ENCODE measurements at places on chromosomes 13 and 19.

- DNase-seq = no peak
These were observed 82.9 kb downstream of the ZNF737 start for GRCh38 chr19:20482721-20483120.

DNA sequence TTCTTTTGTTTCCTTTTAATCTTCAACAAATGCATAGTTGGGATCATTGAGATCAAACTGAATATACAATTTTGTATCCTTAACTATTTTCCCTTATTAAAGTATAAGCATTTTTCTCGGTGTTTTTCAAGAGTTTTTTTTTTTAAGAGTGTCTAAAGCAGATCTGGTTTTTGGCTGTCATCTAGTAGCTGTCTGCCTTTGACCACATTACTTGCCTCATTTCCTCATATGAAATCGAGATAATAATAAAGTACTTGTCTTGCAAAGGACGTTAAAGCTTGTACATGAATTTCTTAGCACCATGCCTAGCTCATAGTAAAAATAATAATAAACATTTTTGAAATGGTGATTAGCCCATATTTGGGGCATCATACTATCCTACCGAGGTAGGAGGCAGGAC is 121.2 kb downstream of the PDS5B start:
- no peak for DNase-seq

- no peak for DNase-seq
These were observed 32.5 kb downstream of the ZNF567 start for GRCh38 chr19:36719687-36720556.

DNA sequence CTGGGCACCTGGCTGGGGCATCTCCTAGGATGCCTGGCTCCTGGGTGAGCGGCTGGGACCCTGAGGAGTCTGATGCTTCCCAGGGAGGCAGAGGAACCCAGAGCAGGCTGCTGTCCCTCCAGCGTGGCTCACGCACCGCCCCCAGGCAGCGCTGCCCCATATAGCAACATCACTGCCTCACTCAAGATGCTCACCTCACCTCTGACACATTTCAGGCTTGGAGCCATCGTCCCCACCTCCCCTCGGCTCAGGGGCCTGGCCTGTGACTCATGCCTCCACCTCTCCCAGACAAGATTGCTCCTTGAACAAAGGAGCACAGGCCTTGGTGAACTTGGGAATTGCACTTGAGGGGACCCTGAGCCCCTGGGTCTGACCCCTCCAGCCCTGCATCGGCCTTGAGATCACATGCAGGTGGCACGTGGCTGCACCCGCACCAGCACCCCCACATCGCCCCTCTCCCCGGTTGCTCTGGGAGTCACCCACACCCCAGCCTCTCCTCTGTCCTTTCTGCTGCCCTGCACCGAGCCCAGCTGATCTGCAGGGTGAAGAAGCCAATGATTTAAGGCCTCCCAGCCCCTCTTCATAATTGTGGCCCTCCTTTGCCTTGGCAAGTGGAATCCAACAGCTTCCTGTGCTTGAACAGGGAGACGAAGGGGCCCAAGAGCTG is 11.2 kb downstream of the CEBPA start:
- no peak for DNase-seq

GRCh38 chr19:41796362-41796761 is at the start of gene CEACAM3:
CEACAM3 (plus strand) TSS chr19:41796587; CDS start chr19:41796678, 91 bp downstream.
- DNase-seq = no peak

GRCh38 chr13:84418041-84418440 is 535.8 kb upstream of the SLITRK1 start:
- no peak for DNase-seq

GRCh38 chr19:4313847-4314490 is 9.6 kb downstream of the FSD1 start:
- DNase-seq = no peak

GRCh38 chr13:77548095-77548494 is 12.6 kb downstream of the SCEL start:
- DNase-seq = no peak

- no peak for DNase-seq
These were observed 640 bp downstream of the ZSCAN5A start for GRCh38 chr19:56314018-56314380.

DNA sequence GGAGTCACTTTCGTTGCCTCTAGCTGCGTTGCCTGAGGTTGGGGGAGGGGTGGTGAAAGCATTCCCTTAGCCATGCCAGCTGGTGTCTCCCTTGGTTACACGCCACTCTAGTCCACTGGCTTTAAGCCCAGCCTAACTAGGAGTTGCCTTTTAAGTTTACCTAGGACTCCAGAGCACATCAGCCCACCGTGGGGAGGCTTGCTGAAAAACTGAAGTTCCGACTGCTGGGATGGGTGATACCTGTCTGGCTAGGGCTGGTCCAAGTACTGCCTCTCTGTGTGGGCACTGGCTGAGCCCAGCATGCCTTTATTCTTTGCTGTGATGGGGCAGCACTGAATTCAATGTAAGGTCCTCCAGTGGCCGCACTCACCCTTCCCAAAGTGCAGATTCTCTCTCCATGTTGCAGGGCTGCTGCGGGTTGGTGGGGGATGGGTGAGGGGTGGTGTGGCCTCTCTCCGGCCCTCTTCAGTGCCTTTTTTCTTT is 11.8 kb upstream of the CEACAM1 start:
- no peak for DNase-seq

- DNase-seq = no peak
These were observed 8.8 kb downstream of the ADAT3 start for GRCh38 chr19:1913781-1914577.

GRCh38 chr19:16283210-16284061 is 41.2 kb upstream of the KLF2 start:
- DNase-seq = no peak

GRCh38 chr19:42306646-42307045 is 4.2 kb upstream of the PAFAH1B3 start:
- no peak for DNase-seq

DNA sequence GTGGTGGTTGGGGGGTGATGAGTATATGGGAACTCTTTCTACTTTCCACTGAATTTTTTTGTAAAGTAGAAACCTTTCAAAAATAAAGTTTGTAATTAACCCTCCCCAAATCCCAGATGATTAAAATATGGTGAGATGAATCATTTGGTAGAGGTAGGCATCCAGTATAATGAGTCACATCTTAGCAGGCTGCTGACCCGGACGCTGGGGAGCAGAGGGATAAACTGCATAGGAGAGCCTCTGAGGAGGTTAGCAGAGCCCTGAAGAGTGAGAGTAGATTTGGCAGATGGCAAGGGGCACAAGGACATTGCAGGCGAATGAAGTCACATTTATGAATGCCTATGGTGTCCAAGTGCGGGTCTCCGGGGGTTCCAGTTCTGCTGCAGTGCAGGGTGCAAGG is 293.8 kb downstream of the FGF9 start:
- DNase-seq = no peak

GRCh38 chr13:30290812-30291436 is 16.4 kb downstream of the KATNAL1 start:
- DNase-seq = no peak

DNA sequence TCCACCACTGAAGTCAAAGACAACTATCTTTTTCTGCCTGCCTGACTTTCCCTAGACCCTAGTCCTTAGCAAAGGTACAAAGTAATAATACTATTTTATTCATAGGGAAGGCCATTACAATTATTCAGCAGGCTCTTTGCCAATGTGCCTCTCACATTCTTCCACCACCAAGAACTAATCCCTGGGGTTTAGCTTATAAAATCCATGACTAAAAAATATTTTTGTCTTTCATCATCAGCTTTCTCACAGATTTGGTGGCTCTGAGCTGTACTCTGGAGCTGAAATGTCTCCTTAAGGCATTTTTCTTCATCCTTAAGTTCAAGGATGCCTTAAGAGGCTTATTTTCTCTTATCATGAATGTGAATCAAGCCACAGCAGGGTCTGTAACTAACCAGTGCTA is 96.1 kb downstream of the OXGR1 start:
- DNase-seq = no peak

DNA sequence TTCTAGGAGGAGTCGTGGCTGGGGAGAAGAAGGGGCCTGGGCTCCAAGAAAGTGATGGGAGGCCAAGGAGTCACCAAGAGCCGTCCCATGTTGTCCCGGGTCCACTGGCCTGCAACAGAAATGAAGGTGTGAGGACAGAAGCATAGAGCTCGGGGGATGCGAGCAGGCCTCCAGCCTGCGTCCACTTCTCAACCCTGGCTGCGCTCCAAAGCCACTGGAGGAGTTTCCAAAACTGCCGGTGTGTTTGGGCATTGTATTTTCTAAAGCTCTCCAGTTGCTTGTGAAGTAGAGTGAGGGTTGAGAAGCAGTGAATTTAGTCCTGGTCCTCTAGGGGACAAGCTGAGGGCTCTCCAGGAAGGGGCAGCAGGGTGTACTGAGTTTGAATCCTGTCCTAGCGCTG is 13.0 kb downstream of the FFAR2 start:
- no peak for DNase-seq

- DNase-seq = peak; percentile 39
These were observed 62.0 kb downstream of the SLC15A1 start for GRCh38 chr13:98690348-98691022.

GRCh38 chr13:94030415-94031119 is 448.9 kb downstream of the DCT start:
- DNase-seq = no peak

GRCh38 chr19:48400018-48400742 is 6.7 kb downstream of the GRIN2D start:
- DNase-seq = peak; percentile 65

DNA sequence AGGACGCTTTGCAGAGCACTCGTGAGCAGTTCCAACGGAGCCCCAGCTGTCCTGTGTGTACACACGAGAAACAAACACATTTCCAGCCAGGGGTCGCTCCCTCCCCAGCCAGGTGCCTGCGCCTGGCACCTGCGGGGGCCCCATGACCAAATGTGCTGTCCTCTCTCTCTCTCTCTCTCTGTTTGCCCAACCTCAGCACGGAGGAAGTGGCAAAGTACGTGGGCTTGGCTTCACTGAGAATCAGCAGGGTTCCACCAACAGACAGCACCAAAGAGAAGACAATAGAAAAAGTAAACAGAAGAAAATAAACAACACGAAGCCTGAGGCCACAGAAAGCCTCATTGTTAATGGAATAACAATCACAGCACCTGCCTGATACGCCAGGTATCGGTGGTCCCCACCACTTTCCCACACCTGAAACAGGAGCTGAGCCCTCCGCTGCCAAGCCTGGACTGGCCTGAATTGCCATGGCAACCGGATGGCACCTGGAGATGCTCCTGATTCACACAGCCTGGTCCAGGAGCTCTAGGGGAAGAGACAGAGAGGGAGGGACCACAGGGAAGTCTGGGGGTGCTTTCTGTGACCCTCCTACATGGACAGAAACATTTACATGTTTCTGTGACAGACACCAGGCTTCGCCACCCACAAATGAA is 103.9 kb upstream of the CACNA1A start:
- DNase-seq = no peak

DNA sequence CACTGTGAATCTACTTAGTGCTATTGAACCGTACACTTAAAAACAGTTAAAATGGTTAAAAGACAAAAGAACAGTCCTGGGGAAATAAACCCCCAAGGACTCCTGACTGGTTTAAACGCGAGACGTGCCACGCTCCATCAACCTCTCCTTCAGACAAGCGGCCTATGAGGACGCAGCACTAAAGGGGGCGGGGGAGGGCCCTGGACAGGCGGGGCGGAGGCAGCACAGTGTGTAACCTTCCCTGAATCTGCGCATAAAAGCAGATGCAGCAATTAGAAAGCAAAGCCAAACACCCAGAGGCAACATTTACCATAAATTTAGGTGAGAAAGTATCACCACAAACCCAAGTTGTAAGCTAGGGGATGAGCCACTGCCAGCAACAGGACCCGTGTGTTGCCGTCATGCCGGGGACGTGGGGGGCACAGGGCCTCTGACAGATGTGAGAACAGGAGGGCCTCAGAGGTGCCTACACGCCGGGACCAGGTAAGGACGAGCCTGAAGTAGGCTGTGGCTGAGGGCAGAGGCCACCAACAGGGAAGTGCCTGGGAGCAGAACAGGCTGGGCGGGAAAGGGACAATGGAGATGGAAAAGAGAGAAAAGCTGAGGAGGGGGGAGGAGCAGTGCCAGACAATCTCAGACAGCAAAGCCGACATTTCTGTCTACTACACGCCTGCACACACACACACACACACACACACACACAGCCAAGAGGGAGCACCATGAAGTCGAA is 15.3 kb upstream of the ADPRHL1 start:
- no peak for DNase-seq

DNA sequence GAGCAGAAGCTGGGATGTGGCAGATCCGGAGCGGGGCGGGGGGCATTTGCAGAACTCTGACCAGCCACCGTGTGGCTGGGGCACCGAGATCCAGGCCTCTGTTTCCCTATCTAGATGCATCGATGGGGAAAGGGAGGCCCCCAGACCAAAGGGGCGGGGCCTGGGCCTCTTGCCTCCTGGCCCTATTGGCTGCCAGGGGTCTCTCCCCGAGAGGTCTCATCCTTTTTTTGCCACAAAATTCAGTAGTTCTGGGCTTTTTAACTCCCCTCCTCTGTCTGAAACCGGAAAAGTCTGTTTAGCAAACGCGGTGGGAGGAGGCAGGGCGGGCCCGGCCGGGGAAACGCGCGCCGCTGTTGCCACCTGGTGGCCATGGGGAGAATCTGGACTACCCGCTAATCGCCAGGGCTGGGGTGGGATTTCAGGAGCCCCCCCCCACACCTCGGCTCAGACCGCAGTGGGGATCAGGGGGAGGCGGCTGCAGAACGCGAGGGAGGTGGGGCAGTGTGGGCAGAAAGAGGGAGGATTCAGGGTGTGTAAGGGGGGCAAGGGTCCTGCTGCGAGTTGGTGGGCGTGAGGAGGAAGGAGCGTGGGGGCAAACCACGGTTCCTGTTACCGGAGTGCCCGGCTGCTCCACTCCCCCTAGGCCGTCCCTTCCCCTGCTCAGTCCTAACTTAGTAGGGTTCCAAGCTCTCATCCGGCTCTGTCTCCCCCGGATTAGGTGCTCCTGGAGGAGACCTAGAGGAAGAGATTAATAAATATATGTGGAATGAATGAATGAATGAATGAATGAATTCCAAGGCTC is 28.3 kb downstream of the IL12RB1 start:
- peak; percentile 94 for DNase-seq

DNA sequence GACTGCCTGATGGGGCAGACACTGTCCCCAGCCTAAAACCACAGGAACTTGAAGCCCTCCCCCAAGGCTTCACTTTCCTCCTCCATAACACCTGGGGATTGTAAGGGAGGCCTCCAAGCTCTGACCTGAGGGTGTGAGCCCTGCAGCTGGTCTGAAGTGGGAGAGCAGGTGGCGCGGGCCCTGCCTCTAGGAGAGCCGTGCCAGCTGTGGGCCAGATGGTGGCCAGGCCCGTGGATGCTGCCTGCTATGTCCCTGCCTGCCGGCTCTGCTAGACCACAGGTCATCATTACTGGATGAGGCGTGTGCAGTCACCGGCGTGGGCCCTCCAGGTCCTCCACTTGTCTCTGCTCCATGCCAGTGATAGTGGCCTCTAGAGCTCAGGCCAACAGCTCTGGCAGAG is 3.5 kb upstream of the KLHL26 start:
- peak; percentile 50 for DNase-seq

- no peak for DNase-seq
These were observed 680.9 kb upstream of the SGCG start for GRCh38 chr13:22499919-22500318.

GRCh38 chr19:38064661-38065425 is 157.8 kb downstream of the SIPA1L3 start:
- no peak for DNase-seq

GRCh38 chr13:49376121-49376520 is 67.7 kb downstream of the CAB39L start:
- DNase-seq = no peak

GRCh38 chr13:97067017-97067895 is 73.0 kb upstream of the OXGR1 start:
- DNase-seq = no peak

- no peak for DNase-seq
These were observed 135.3 kb downstream of the B3GLCT start for GRCh38 chr13:31334994-31335557.

All from SK-N-SH (cell line).